K562 (cell line): ENCODE measurements at places on chromosomes 12 and 14.

GRCh38 chr12:105449431-105449830, 118.9 kb downstream of the C12orf75 start:
- DNase-seq = no peak

- no peak for DNase-seq
These were observed 183.4 kb upstream of the GZMB start for GRCh38 chr14:24817212-24818057.

- no peak for DNase-seq
These were observed 60.6 kb downstream of the MYRFL start for GRCh38 chr12:69885658-69886057.

DNA sequence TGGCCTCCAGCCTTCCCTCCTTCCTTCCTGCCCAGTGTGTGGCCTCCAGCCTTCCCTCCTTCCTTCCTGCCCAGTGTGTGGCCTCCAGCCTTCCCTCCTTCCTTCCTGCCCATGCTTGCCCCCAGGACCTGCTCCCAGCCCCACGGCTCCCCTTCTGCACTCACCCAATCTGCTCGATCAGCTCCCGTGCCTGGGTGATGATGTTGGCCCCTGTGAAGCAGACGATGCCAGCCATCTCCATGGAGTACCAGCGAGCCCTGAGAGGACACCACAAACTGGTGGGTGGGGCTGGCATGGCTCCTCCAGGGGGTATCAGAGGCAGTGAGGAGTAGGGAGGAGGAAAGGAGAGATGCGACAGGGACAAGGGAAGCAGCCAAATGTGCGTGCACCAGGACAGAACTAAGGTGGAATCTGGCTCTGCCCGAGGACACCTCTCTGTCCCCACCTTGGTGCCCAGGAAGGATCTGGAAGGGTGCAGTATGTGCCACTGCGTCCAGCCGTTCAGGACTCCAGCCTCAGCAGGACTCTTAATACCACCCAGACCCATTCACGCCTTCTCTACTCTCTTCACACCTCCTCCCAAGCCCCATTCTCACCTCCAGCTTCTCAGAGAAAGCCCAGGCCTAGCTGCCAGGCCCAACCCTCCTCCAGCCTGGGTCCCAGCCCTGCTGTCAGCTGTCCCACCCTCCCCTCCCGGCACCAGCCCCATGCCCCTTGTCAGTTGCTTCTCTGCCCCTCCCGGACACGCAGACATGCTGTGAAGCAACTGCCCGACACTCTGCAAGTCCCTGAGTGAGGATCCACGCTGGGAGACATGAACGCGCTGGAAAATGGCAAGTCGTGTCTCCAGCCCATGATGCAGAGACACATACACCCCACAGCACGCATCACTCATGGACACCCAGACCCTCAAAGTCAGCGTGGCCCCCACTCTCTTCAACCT, 22.7 kb downstream of the POLE start:
- no peak for DNase-seq

DNA sequence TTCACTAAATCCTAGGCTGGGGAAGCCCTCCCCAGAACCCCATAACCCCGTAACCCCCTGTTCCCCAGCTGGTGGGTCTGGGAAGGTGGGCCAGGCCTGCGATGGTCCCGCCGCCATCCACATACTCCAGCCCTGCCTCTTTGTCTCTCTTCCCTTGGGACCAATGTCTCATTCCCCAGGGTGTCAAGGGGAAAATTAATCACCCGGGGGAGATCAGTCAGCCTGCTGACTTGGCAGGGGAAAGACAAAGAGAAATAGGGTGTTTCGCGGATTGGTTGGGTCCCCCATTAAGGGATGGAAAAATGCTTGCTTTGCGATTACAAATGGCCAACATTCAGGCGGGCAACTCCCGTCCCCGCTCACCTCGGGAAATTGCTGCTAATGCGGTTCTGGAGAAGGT, 60.6 kb upstream of the LHX5 start:
- DNase-seq = no peak

DNA sequence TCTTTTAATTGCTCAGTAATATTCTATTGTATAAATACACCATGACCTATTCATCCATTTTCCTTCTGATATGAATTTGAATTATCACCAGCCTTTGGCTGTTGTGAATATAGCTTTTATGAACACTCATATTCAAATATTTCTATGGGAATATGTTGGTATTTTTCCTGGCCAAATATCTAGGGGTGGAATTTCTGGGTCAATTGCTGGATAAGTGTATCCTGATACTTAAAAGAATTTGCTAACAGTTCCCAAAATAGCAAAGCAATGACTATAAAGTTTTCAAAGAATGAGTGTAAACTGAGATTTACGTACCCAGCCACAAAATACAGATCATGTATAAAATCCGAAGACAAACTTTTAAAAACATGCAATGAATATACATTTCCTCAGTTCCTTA, 148.7 kb upstream of the CLEC14A start:
- no peak for DNase-seq

DNA sequence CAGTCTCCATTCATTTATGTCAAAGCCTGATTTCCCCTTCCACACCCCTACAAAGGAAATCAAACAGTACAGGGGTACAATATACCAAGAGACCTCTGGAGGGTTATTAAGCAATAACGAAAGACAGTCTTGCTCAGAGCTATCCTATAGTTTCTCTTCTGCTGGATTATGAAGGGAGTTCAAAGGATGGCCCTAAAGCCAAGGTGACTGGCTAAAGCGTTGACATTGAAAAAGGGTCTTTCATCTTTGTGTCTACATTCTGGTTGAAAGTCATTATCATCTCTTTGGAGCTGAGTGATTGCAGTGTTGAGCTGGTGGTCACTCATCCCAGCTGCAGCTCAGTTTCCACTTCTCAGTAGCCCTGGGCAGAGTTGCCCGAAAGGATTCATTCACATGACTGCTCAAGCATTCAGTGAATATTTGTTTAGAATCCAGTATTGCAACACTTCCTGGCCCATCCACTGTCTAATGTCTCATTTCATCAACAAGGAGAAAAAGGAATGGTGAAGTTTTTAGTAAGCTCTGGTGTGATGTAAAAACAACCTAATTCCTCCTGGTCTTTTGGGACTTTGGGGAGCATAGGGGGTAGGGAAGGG, 19.2 kb upstream of the TBX5 start:
- no peak for DNase-seq

GRCh38 chr14:61477712-61478462, 156.5 kb downstream of the PRKCH start:
- no peak for DNase-seq

DNA sequence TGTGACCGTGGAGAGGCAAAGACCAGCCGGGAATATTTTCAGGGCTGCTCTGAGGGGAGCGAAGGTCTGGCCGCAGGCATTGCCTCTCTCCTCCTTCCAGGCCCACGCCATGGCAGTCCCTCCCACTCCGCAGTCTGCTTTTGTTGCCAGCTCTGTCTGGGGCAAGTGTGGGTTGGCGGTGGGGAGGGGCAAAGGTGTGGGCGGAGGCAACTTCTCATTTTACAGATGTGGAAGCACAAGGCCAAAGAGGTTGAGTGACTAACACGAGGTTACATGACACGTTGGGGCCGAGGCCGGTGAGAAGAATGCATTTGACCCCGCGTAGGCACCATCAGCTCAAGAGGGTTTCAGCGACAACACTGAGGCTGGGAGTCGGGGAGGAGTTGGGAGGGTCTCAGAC, 6.1 kb upstream of the FAIM2 start:
- peak; percentile 57 for DNase-seq

DNA sequence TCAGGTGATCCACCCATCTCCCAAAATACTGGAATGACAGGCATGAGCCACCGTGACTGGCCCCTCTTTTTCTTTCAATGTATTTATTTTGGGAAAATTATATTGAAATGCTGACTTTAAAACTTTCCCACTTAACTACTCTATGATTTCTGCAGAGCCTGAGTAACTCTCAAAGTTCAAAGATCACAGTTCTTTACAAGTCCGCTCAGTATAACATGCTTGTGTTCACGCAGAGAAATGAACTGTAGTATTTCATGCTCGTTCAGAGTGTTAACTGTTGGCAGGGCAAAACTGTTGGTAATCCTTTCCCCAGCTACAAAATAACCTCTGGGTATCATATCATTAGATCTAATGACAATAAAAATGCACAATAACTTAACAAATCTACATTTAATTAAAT, 50.7 kb upstream of the ADAMTS20 start:
- no peak for DNase-seq

DNA sequence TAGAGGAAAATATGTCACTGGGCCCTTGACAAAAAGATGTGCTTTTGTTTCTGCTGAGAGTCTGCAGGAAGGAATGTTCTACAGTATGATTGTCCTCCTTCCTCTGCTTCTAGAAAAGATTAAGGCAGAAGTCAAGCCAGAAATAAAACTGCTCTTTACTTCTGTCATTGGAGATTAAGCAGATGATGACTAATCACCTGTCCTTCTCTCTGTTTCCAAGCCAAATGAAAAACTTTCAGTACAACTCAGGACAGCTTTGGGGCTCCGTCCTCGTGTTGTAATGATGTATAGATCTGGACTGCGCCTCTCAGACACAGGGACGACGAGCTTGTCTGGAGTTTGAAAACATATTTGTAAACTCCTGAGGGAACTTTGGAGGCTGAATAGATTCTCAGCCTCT, 159.3 kb downstream of the DYRK2 start:
- no peak for DNase-seq

GRCh38 chr12:121096199-121096798, 36.4 kb upstream of the P2RX7 start:
- DNase-seq = no peak

DNA sequence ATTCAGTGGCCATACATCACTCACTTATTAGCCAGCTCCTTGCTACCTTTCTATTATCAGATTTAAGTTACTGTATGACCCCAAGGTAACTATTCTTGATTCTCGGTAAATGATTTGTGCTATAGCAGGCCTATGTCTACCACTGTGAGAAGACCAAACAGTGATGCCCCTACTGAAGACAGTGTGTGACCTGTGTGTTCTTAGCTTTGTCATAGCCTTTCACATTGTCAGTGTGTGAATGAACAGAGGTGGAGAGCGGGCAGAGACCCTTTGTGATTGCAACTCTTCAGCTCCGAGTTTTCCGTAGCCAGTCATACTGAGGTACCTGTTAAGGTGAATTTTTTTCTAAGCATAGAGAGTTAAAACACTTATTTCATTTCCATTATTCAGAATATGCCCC, 294.0 kb downstream of the LRFN5 start:
- DNase-seq = no peak

- DNase-seq = no peak
These were observed 50.0 kb downstream of the VWF start for GRCh38 chr12:6074427-6074826.

DNA sequence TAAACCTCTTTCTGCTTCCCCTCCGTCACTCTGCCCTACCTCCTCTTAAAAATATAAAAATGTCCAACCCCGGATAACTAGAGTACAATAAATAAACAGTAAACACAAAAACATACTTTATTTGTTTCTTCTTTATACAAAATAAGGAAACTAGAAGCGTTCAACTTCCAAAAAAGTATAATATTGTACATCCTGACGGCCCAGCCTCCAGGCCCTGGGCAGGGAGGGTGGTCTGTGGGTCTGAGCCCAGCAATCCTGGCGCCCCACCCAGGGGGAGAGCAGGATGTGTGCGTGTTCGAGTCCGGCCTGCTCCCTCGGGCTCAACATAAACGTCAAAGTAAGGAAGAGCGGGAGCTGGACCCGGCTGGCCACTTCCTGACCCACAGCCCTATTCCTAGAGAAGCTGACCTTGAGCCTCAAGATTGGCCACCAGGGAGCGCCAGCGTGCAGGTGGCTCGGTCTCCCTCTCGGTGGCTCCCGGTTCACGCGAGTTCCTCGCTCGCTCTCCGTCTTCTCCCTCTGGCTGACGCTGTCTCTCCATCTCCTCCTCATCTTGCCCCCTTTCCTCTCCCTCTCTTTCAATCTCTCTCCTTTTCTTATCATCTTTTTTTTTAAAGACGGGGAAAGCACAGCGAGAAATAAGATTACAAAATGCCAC, 9.4 kb downstream of the LHX5 start:
- peak; percentile 83 for DNase-seq

DNA sequence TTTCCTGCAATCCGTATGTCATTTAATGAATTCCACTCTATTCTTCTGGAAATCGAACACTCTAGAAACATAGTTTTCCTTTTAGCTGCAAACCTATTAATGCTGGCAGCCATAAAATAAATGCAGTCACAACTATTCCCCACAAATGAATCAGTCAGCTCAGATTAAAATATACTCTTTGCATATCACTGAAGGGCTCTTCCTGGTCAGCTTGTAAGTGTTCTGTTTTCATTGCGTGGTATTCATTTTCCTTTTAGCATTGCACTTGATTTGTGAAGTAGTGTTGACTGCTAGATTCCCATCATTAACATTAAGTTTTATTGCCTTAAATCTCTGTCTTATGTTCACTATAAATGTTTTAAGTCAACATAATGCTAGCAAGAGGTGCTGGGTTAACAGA, 685.9 kb downstream of the DIO2 start:
- no peak for DNase-seq

DNA sequence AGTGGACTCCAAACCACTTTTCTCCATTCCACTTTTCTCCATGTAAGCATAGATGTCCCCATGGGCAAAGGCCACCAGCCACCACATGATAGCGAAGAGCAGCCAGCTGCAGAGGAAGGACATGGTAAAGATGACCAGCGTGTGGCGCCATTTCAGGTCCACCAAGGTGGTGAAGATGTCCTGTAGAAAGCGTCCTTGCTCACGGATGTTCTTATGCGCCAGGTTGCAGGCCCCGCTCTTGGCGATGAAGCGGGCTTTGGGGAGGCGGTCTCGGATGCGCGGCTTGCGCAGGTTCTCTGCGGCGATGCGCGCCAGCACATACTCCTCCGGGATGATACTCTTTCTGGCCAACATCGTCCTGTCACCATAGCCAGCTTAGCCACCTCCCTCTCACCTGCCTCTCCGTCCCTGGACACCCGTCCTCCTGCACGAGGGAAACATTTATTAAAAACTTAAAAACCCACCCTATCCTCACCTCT, 1.2 kb downstream of the KCNJ8 start:
- peak; percentile 19 for DNase-seq

GRCh38 chr12:126342866-126343265, 1277.6 kb downstream of the AACS start:
- no peak for DNase-seq

DNA sequence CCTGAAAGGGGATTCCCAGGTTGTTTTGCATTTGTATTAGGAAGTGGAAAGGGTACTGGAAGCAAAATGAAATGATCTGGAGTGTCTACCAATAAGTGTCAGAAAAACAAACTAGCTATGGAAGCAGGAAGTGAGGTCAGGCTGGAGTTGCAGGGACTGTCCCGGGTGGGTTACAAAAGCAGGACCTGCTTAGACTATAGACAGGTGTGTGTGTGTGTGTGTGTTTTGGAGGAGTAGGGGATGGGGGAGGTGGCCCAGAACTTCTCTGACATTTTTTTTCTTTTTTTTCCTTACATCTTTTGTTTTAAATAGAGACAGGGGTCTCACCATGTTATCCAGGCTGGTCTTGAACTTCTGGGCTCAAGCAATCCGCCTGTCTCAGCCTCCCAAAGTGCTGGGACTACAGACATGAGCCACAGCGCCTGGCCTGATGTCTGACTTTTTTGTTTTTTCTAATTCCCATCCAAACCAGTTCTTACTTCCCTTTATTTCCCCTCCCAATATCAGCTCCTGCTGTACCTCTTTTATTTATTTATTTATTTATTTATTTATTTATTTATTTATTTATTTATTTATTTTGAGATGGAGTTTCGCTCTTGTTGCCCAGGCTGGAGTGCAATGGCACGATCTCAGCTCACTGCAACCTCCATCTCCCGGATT, 512 bp upstream of the RND1 start:
- no peak for DNase-seq
